ENCODE measurements at places on chromosomes 2 and 18. TPM values are rescaled to one million over a fixed set of nuclear protein-coding genes. Genes with fewer than 3 reads are reported as not detected.

- no peak for DNase-seq
Observed at GRCh38 chr2:226578373-226578772, 221.2 kb downstream of the IRS1 start.

DNA sequence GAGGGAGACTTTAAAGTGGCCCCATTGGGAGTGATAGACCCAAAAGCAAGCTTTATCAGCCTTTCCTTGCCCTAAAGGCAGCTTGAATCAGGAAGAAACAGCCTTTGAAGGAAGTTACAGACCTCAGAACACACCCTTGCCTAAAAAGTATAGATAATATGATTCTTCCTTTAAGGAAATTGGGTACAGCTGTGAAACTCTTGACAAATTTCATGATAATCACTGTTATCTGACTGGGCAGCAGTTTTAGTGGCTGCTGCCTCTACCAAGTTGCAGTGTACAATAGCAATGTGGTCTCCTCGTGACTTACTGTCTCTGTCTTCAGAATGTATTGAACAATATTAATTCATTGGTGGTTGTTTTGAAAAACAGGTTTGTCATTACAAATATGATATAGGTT lies 16.7 kb downstream of the HOXD1 start:
- no peak for DNase-seq

DNA sequence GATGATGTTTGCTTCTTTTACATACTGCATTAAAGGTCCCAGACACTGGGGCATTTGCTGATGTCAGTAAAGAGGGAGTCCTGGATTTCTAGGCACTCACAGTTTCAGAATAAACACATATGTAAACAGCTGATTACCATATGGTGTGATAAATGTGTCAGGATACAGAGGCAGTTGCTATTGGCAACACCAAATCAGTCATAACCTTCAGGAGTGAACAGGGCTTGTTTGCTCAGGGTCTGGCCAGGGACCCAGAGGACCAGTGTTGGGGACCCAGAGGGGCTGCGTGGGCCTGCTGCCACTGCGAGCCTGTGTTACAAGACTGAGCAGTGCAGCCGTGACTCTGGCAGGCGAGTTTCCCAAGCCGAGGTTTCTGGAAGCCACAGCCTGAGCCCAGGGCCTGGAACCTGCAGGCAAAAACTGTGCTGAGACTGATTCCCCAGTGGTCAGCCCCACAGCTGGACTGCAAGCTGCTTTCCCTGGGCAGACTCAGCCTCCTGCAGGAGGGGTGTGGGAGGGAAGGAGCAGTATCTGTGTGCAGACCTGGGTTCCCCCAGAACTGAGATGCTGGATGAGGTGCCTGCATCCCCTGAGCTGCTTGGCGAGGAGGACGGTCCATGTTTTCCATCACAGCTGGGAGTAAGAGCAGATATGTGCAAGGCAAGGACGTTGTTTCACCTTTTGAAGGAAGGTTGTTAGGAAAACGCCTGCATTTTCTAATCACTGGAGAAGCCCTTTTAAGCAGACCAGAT lies 23.6 kb downstream of the ASAP2 start:
- no peak for DNase-seq

GRCh38 chr2:54680397-54681041 lies 42.9 kb upstream of the EML6 start:
- no peak for DNase-seq

DNA sequence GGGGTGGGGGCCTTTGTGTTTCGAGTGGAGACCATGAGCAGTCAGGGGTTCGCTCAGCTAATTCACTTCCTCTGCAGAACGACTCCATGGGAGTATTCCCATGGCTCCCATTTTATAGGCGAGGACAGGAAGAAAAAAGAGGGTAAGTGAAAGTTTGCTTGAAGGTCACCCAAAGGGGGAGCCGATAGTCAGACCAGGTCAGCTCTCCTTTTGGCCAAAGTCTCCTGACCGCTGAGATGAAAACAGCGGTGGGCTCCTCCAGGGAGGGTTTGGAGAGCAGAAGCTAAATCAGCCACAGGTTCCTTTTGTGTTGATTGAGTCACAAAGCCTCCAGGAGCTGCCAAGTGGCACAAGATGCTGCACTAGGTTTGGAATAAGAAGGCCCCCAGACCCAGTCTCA lies 34.1 kb upstream of the CTAGE1 start:
- DNase-seq, result no peak

DNA sequence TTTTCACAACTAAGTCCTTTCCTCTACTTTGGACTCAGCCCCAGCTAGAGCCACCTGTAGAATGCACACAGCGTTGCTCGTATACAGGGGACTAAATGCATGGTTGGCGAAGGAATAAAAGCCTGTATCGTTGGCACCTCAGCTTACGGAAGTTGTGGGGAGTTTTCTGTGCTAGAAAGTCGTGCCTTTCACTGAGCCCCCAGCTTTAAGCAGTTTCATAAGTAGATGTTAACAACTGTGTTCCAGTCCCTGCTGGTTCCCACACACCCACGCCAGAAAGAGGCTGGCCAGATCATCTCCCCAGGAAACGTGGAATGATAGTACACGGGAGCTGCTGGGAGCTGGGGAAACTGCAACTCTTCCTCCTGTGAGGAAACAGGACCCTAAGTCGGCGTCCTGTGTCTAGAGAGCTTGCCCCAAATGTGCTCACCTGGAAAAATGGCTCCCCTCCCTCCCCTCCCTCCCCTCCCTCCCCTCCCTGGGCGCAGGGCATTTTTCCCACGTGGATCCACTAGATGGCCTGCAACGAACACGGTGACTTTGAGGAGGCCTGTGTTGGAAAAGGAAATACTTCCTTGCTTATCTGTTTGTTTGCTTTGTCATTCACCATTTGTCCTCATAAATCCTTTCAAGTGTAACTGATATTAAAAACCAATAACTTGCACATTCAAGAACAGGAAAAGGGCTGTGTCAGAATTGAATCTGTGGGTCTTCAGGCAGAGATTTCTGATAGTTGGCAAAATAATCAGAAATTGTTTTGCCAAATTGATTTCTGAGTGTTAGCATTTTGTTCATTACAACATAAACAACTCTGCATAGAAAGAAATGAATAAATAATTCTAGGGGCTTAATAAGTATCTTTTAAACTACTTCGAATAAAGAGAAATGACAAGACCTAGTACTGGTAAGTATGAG lies 43.9 kb upstream of the RFX8 start:
- DNase-seq, result peak; percentile 65

DNA sequence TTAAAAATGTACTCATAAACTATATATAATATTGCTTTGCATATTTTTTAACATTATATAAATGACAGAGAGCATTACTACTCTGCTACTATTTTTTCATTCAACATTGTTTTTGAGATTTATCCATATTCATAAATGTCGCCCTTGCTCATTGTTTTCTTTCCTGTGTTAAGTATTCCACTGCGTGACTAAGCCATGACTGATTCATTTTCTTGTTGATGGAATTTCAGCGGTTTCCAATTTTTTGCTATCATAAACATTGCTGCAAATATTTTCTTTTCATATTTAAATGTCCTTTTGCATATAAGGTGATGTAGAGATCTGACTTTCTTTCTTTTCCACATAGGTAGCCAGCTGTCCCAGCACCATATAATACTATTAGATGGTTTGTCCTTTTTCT lies 57.6 kb downstream of the SFXN5 start:
- DNase-seq, result no peak

DNA sequence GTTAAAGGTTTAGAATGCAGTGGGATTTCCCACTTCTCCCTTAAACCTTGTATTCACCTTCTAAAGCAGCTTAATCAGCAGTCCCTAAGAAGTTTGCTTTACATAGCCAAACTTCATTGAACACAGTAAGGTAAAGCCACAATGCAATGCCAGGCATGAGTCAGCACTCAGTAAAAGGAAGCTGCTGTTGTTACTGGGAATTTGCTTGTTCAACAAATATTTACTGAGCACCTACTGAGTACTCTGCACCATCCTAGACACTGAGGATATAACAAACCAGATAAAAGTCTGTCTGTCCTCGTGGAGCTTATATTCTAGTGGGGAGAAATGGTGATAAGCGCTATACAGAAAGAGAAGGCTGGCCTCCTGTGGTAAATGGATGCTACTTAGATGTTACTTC lies 162.7 kb downstream of the PKP4 start:
- no peak for DNase-seq

DNA sequence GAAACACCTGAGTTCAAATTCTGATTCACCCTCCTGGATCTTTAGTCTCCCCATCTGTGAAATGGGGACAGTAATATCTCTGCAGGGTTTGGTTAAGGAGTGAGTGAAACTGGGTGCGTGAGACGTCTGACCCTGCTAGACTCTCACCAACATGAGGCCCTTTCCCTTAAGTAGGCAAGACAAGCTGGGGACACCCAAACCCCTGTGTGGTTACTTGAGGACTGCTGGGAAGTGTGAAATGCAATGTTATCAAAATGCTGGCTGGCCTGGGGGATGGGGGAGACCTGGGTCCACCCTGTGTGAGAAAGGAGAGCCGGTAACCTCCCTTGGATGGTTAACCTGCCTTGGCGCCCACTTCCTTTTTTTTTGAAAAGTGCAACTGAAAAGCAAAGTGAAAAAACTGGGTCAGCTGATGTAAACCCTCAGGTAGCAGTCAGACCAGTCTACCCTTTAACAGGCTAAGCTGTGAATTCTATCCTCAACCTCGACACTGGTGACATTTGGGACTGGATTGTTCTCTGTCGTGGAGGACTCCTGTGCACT lies 82.3 kb downstream of the INPP5D start:
- DNase-seq, result no peak

DNA sequence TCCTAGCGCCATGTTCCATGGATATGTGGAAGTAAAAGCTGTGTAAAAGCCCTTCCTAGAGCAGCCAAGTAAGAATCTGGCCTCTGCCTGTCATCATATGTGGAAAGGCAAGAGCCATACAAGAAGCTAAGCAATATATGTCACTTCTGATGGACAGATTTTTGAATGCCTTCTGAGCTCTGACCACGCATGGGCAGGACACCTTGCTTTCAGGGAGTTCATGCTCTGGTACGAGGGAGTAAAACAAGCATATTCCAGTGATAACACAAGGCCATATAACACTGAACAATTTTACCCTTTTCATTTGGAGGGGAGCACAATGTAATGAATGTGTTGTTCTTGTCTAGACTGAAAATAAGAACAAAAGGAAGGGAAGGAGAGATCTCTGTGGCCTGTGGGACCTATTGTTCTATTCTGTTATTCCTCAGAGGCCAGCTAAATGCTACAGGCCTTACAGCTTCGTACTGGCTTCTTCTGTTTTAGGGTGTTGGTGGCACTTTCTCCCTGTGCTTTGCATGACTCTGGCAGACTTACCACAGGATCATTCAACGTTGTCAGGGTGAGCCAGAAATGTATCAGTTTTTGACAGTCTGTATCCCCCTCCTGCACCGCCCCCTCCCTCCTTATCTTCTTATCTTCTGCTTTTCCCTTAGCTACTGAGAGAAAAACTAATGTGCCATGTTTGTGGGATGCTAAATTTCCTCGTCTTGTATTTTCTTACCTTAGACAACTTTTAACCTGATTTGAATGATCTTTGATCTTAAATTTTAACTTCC lies 99.5 kb downstream of the MAP4K4 start:
- no peak for DNase-seq

DNA sequence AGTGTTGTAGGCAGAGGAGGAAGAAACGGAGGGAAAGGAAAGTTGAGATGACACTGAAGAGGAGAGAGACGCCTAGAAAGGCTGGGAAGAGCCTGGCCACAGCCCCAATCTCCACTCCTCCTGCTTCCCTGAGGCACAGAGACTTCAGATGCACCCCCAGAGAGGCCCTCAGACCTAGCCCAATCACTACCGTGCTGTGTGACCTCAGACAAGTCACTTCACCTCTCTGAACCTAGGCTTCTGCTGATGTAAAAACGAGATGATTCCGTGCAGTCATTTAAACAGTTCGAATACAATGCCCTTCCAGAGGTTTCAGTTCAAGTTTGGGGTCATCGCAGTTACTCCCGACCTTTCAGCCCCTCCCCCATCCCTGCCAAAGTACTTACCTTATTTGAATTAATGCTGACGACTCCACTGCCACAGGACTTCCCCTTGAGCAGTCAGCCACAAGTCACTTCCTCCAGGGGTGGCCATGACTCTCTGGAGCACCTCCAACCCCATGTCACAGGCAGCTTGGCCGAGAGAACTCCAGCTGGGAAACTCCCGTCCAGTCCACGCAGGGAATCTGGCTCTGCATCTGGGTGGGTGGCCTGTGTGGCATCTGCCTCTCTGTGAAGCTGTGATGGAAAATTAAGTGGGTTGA lies 105.2 kb upstream of the ID2 start:
- DNase-seq, result peak; percentile 49

GRCh38 chr2:129091620-129092019 lies 773.0 kb upstream of the HS6ST1 start:
- DNase-seq, result no peak

- DNase-seq, result no peak
Observed at GRCh38 chr2:154439156-154439555, 259.3 kb upstream of the KCNJ3 start.

GRCh38 chr2:233768076-233768475 lies 8.0 kb downstream of the UGT1A1 start:
- no peak for DNase-seq

GRCh38 chr18:48228841-48229240 lies 180.3 kb downstream of the ZBTB7C start:
- DNase-seq, result no peak

DNA sequence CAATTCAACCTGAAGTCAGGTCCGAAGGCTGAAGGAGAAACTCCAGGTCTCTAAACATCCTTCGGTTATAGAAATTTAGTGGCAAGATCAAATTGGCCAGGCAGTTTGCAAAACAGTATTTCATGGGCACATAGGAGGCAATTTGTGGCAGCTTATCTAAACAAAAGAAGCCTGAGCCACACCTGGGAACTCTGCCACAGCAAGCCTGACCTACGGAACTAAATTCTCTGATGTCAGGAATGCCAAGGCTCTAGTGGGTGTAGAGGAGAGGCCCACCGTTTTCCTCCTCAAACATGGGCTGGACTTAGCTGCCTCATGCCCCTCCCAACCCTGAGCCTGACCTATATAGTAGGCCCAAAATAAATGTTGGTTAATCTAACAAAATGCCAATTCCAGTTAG lies 16.0 kb downstream of the SATB2 start:
- peak; percentile 50 for DNase-seq

- DNase-seq, result no peak
Observed at GRCh38 chr2:45913539-45913938, 262.1 kb downstream of the PRKCE start.

- no peak for DNase-seq
Observed at GRCh38 chr2:3430740-3431490, 51.4 kb downstream of the TRAPPC12 start.

DNA sequence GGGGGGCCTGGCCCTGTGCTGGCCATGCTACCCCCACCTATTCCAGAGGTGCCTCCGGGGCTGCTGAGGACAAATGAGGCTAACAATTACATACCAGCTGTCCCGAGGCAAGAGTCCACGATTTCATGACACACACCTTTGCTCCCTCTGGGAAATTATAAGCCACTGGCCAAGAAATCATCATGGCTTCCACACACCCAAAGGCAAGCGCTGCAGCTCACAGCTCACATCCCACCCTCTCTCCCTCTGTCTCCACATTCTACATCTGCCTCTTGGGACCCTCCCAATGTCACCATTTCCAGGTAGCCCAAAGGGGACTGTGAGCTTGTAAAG lies 134.4 kb downstream of the HDAC4 start:
- DNase-seq, result peak; percentile 45

RUFY4 gene
- total RNA-seq, result not detected

CFC1 gene
- not detected for total RNA-seq

SATB2 gene
- 5.8 TPM for total RNA-seq

GAREM2 gene
- total RNA-seq, result 0.15 TPM

OR6B2 gene
- total RNA-seq, result not detected

SLC4A5 gene
- total RNA-seq, result 1.2 TPM

REEP1 gene
- 0.50 TPM for total RNA-seq

SKOR2 gene
- not detected for total RNA-seq

Data from left lobe of liver (tissue), 2 donors.